ENCODE measurements at places on chromosomes 11 and 22. TPM values are rescaled to one million over a fixed set of nuclear protein-coding genes. Genes with fewer than 3 reads are reported as not detected.

Gene BRD1
- 30.8 TPM for total RNA-seq

Gene SYCE3
- total RNA-seq: not detected

Gene EEF1G
- total RNA-seq: 1,684 TPM

Gene CDON
- 7.9 TPM for total RNA-seq

Gene TMEM86A
- under 0.01 TPM for total RNA-seq

Gene CECR2
- not detected for total RNA-seq

Gene KRTAP5-7
- 0.17 TPM for total RNA-seq

Gene KDM4E
- total RNA-seq: not detected

Gene SEPTIN5
- total RNA-seq: 9.6 TPM

Gene OR6A2
- 0.73 TPM for total RNA-seq

Gene CALCA
- total RNA-seq: not detected

Gene OR2AG1
- total RNA-seq: not detected

Gene PRODH
- total RNA-seq: 0.17 TPM

Gene SERPING1
- 9.6 TPM for total RNA-seq

Gene CATSPER1
- total RNA-seq: under 0.01 TPM

Gene HTR3A
- not detected for total RNA-seq

Gene MAPK11
- total RNA-seq: 6.7 TPM

Gene HEPN1
- not detected for total RNA-seq

Gene SPON1
- total RNA-seq: 0.44 TPM

Gene OR4X1
- total RNA-seq: not detected

Gene MAP6
- total RNA-seq: 1.2 TPM

Gene BID
- total RNA-seq: 28.1 TPM

Gene TMEM191B
- not detected for total RNA-seq

Gene FAM181B
- total RNA-seq: not detected

Gene MOGAT2
- total RNA-seq: not detected

Gene NCF4
- not detected for total RNA-seq

Gene TTC36
- 1.3 TPM for total RNA-seq

Gene OR5B2
- not detected for total RNA-seq

Gene PDGFD
- 0.15 TPM for total RNA-seq

Gene PHOX2A
- total RNA-seq: not detected

Gene BTG4
- total RNA-seq: not detected

Gene IFTAP
- 33.7 TPM for total RNA-seq

Gene MPPED1
- total RNA-seq: not detected

Gene KRTAP5-9
- total RNA-seq: not detected

Gene TECTA
- total RNA-seq: 0.87 TPM

Gene GLB1L3
- not detected for total RNA-seq

Gene POU2AF2
- not detected for total RNA-seq

Gene KCNJ5
- total RNA-seq: 0.17 TPM

Gene CARD16
- total RNA-seq: 15.3 TPM

Gene OR4A16
- not detected for total RNA-seq

Gene BTBD18
- not detected for total RNA-seq

Gene POTEH
- not detected for total RNA-seq

Gene PGA5
- 0.29 TPM for total RNA-seq

Gene NXPE1
- total RNA-seq: not detected

Gene RFPL2
- not detected for total RNA-seq

Gene PRG3
- total RNA-seq: not detected

Gene NEFH
- 0.44 TPM for total RNA-seq

Gene OR2D2
- total RNA-seq: 0.29 TPM

Gene AASDHPPT
- 45.7 TPM for total RNA-seq

Gene GNAZ
- 0.87 TPM for total RNA-seq

Gene MAJIN
- total RNA-seq: not detected

Gene PTGDR2
- total RNA-seq: 0.44 TPM

Gene PTPRCAP
- total RNA-seq: 1.3 TPM

Gene RTCB
- total RNA-seq: 128 TPM

Gene KCTD14
- 1.3 TPM for total RNA-seq

Gene CCDC117
- 15.7 TPM for total RNA-seq

Gene C11orf52
- total RNA-seq: 0.66 TPM

Data from smooth muscle cell of trachea (primary cell).